ENCODE measurements at places on chromosomes 11 and 22. TPM values are rescaled to one million over a fixed set of nuclear protein-coding genes. Genes with fewer than 3 reads are reported as not detected.

DNA sequence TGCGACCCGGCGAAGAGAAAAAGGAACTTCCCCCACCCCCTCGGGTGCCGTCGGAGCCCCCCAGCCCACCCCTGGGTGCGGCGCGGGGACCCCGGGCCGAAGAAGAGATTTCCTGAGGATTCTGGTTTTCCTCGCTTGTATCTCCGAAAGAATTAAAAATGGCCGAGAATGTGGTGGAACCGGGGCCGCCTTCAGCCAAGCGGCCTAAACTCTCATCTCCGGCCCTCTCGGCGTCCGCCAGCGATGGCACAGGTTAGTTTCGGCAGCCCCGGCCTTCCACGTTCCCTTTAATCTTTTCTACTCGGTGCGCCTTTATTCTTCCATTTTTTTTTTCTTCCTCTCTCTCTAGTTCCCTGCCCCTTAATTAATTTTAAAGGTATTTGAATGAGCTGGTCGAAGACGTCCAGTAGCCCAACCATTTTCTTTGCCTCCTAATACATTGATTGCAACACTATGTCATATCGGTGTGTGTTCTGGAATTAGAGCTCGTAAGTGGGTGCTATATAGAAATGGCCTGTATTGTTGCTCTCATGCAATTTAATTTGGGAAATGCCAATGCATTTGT is 537 bp downstream of the EP300 start:
- no peak for DNase-seq

DNA sequence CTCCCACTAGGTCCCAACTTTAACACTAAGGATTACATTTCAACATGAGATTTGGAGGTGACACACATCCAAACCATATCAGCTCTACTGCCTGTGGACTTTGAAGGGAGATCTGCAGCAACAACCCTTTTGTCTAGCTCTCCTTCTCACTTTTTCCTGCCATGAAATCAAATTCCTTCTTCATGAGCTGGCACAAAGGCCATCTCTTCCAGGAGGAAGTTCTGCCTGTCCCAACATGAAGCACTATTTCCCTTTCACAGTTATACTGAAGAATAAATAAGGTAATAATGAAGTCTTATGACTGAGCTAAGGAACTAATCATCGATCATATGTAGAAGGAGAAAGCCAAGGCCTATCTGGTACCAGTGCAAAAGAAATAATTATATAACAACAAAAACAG is 253.5 kb upstream of the TENM4 start:
- no peak for DNase-seq

- peak; percentile 26 for DNase-seq
Measured at GRCh38 chr11:10792385-10793068, 16.2 kb downstream of the EIF4G2 start.

- DNase-seq = no peak
Measured at GRCh38 chr11:75347781-75348566, 3.5 kb downstream of the ARRB1 start.

DNA sequence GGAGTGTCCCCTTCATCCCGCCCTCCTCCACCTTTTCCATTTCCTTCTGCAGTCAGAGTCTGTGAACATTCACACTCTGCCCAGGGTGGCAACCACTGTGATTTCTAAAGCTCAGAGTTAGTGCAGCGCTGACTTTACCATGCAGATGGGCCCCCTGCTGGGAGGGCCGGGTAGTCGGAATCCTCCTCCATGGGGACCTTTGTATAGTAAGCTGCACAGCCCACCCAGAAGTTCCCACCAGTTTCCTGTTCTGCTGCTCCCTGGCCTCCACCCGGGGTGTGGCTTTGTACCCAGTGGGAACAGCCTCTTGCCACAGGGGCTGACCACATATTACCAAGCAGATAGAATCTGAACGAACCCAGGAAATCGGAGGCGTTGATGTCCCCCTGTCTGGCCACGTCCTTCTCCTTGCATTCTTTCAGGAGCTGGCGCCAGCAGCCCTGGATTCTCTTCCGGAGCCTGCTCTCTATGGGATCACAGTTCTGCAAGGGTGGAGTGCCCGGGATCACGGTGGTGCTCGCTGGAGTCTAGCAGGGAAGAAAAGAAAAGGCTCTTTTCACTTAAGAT is 125.3 kb downstream of the MPPED1 start:
- DNase-seq = no peak

DNA sequence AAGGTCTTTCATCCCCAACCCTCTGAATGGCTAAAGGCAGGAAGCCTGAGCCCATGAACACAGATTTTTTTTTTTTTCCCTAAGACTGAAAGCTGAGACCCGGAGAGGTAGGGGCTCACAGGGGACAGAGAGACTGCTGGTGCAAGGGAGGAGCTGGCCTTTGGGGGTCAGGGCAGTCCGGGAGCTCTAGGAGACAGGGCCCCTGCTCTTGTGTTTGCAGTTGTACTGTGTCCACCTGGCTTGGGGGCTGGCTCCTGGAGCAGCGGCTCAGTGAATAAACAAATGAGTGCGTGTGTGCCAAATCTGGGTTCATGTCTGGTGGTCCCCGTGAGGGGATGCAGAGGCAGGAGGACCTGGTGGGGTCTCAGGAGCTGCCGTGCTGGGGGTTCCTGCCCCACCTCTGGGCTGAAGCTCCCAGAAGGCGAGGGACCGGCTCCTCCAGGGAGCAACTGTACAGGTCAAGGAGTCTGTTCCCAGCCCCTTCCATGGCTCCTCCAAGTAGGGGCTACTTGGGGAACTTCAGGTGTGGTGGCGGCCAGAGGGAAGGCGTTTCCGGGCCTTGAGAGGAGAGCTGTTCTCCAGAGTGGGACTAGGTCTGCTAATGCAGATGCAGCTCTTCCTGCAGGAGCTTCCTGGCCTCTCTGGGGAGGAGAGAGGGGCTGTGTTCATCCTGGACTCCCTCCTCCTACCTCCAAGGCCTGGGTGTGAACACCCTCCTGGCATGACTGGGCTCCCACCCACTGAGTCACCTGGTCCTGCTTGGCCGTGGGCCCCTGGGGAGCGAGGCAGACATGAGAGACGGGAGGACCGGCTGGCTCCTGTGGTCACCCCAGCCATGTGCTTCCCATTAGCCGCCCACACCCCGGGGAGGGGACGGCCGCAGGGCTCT is 57.6 kb downstream of the FBXO7 start:
- DNase-seq = peak; percentile 28

- DNase-seq = no peak
Measured at GRCh38 chr22:28703436-28703835, 23.8 kb upstream of the TTC28 start.

DNA sequence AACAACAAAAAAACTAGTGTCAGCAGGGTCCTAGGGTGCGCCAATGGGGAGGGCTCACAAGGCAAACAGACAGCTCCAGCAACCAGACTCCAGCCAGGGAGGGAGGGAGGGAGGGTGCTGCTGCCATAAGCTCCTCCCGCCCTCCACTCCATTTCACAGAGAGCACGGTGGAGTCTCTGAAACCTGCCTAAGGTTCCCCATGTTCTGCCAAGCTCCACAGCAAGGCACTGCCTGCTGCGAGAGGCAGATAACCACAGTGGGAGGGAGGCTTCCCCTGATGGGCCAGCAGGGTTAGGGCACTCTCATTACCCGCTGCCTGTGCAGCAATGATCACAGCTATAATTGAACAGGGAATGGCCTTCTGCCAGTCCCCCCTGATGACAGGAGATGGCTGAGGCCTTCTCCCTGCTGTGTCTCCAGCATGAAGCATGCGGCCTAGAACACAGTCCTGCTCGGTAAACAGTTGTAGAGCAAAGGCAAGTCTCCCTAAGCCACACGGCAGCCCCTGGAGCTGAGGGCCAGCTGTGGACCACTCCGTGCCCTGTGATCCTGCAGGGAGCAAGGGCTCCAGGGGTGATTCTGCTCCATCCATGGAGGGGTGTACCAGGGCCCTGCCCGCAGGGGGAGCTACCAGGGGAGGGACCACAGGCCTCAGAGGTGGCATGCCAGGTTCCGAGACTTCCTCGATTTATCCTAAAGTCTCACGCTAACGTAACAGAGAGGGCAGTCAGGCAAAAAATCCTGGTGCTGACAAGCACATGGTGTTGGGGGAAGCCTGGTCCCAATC is 42.9 kb downstream of the PC start:
- DNase-seq = no peak

DNA sequence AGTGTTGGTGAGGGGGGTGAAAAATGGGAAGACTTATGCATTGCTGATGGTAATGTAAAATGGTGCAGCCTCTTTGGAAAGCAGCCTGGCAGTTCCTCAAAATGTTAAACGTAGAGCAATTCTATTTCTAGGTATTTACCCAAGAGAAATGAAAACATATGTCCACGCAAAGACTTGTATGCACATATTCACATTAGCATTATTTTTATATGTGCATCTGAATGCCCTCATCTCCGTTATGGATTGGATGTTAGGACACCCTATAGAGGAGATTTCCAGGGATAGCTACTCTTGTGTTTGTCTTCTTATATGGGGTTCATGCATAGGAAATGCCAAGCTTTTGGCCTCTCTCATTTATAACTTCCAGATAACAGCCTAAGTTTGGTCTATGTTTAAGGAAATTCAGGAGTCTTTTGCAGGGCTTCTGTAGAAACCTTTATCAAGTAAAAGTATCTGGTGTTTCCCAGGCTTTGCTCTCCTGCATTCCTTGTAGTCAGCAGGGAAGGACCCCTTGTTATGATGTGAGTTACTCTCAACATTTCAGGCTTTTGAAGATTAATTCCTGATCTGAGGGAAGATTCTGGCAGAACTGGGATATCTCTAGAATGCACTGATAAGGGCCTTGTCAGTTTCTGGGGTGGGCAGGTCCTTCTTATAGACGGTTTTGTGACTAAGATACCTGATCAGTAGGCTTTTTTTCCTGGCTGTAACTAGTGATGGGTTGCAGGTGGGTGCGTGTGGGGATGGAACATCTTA is 116.8 kb downstream of the TEAD1 start:
- no peak for DNase-seq

- no peak for DNase-seq
Measured at GRCh38 chr11:16081382-16082094, 274.8 kb downstream of the SOX6 start.

DNA sequence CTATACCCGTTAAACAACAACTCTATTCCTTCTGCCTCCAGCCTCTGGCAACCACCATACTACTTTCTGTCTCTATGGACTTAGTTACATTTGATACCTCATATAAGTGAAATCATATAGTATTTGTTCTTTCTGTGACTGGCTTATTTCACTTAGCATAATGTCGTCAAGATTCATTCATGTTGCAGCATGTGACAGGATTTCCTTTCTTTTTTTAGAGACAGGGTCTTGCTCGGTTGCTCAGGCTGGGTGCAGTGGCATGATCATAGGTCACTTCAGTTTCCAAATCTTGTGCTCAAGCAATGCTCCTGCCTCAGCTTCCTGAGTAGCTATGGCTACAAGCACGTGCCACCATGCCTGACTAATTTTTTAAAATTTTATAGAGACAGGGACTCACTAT is 29.4 kb upstream of the SORL1 start:
- DNase-seq = no peak

- DNase-seq = no peak
Measured at GRCh38 chr11:95469258-95469657, 238.3 kb upstream of the SESN3 start.

DNA sequence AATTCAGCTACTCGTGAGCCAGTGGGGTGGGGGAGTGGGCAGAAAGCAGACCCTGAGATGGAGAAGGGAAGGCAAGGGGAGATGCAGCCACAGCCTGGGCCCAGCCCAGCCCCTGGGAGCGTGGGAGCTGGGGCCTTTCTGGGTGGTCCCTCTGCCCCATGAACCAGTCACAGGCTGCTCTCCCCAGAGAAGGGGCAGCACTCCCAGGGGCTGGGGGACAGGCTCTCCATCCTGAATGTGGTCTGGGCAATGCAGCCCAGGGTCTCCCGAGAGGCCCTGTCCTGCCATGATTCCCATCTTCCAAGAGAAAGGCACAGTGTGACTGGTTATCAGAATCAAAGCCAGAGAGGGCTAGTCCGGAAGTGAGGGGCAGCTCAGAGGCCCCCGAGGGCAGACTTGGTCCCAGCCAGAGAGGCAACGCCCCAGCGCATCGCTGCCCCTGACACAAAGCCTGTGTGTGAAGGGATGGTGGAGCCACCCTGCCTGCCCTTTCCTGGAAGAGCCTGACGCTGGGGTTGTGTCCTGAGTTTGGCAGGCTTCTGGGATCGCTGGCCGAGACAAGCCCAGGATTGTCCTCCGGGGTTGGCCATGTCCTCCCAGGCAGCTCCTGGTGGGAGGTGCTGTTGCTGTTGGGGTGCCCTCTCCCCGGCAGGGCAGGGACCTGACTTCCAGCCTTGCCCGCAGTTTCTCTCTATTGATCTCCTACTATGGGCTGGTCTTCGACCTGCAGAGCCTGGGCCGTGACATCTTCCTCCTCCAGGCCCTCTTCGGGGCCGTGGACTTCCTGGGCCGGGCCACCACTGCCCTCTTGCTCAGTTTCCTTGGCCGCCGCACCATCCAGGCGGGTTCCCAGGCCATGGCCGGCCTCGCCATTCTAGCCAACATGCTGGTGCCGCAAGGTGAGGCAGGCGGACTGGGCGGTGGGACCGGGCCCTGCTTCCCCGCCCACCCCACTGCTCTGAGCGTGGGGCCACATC is 23.8 kb upstream of the SLC22A12 start:
- no peak for DNase-seq

DNA sequence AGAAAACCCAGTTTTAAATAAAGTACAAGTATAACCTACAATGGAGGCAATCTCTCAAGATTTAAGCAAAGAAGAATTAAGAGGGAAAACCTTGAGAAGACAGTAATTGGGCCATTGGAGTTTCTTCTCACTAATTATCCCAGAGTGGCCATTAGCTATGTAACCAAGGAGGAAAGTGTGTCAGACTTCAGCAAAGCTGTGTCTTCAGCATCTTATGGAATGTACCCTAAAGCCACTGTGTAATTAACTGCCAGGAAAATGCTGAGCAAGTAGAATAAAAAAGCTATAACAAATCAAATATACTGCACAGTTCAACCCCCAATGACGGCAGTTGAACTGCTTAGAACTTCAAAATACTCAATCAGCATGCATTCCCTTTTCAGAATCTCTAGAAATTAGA is 261.6 kb downstream of the TTC28 start:
- DNase-seq = no peak

- no peak for DNase-seq
Measured at GRCh38 chr11:123815122-123815521, 9.0 kb upstream of the OR6M1 start.

The ANO9 gene
- total RNA-seq = 18.4 TPM

The SPDYC gene
- not detected for total RNA-seq

The HTR3B gene
- total RNA-seq = not detected

The UBQLN3 gene
- total RNA-seq = not detected

The BACE1 gene
- 13.6 TPM for total RNA-seq

The FANCF gene
- total RNA-seq = 19.2 TPM

The KMT2A gene
- total RNA-seq = 42.2 TPM

The LDHAL6A gene
- not detected for total RNA-seq
